LHCN-M2 (cell line): ENCODE measurements at places on chromosomes 2 and 18. TPM values are rescaled to one million over a fixed set of nuclear protein-coding genes. Genes with fewer than 3 reads are reported as not detected.

DNA sequence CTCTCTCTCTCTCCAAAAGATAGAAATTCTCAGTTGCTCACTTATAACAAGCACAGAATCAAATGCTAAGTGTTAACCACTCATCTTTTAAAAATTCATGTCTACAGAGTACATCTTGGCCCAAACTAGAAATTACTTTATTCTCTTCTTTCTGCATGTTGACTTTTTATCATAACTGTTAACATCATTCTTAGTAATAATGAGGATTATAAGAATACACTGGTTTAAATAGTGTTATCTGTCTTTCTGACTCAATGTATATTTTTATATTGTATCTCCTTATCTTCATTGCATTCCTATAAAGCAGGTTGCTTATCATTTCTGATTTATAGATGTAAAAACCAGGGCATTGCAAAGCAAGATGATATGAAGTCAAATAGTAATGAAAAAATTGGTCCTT, 17.8 kb upstream of the KLF7 start:
- DNase-seq = no peak

MC2R gene
- total RNA-seq = not detected in 2 replicates

ICOS gene
- total RNA-seq = not detected in 2 replicates

DNA sequence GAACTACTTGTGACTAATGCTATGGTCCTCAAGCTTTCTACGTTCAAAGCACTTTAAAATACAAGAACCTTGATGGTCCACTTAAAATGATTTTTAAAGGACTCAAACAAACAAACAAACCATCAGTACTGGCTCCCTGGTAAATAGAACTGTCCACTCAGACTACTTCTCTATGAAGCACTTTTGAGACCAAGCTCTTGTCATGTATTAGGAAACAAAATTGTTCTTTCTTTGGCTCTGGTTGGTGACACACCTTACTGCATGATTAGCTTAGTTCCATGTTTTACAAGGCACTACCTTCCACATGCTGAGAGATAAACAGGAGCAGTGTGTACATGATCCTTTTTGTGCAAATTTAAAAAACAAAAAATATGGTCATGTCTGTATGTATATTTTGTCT, 19.7 kb downstream of the DARS1 start:
- DNase-seq = no peak

DNA sequence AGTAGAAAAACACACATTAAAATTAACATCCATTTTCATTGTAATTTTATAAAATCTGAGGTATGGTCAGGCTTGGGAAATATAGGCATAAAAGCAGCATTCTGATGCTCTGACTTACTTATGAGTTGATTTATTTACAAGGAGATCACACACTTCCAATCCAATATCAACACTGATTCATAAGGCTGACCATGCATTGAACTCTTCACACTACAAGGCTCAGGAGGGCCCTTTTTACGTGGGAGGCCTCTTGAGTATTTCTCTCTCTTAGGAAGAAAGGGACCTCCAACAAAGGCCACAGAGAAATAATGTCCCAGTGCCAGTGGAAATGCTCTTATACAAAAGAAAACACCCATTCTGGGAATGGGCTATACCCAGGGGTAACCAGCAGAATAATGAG, 222.8 kb downstream of the NAPG start:
- no peak for DNase-seq

DNA sequence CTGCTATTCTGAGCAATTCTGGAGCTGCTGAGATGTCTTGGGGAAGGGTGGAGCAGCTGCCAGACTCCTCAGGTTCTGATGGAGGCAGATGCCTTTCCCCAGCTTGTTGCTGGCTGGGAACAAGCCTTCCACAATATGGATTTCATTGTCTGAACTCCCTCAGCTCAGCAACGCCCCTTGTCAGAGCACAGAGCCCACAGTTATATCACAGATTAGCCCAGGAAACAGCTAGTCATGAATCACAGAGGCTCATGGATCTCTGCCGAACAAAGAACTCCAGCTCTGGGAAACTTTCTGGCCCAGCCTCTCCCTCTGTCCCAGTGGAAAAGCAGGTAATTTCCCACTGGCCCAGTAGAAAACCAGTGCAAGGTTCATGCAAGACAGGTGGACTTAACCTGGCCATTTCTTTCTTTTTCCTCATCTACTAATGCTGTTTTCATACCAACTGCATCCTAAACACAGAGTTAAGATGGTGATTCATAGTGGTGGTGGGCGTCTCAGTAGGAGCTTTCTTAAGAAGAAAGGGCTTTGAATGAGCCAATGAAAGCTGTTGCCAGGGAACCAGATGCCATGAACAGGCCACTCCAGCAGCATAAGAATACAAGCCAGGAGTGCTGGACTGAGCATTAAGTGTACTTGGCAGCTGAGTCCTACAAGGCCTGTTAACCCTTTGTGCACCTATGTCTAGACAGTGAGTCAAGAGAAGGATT, 8.7 kb upstream of the KIAA2012 start:
- peak; percentile 76 for DNase-seq

SPEG gene
- total RNA-seq = 36.2 and 41.5 TPM in 2 replicates

GRCh38 chr18:70235478-70235877, 30.0 kb upstream of the RTTN start:
- no peak for DNase-seq

RPRM gene
- total RNA-seq = not detected in 2 replicates

- no peak for DNase-seq
Measured at GRCh38 chr2:42560899-42561298, 7.5 kb upstream of the MTA3 start.

KCNS3 gene
- total RNA-seq = 1.1 and 3.4 TPM in 2 replicates

GRCh38 chr2:155372969-155373368, 674.5 kb downstream of the KCNJ3 start:
- DNase-seq = peak; percentile 32

DNA sequence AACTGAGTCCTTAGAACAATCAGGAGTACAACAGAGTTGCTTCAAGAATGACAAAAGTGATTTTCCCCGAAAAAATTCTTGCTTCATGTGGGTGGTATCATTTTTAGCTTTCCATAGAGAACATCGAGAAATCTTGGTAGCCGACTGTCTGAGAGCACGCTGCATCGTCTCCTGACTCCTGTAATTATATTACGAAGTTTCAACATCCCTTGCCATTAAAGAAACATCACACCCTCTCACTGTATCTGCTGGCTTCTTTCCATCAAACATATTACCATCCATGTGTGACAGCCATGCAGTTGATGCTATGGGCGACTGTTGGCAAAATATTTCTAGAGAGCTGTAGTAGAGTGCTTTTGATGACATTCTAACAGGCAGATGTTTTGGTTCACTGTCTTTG, 311.2 kb downstream of the CMPK2 start:
- DNase-seq = no peak

DNA sequence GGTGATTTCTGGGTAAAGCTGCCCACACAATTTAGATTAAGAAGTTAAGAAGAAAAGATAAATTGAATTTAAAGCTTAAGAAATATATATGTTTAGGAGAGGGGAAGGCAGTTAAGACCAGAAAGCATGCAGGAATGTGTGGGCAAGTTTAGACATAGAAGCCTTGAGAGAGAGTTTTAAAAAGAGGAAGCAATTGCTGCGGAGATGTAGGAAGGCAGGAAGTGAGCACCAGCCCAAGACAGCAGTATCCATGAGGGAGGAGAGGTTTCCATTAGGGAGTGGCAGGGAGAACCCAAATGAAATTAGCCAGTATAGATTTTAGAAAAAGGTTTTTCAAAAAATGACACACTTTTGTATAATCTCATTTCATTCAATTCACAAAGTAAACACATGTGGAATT, 24.3 kb downstream of the DSC2 start:
- no peak for DNase-seq

CSRNP3 gene
- 1.2 and 1.4 TPM in 2 replicates for total RNA-seq

- DNase-seq = no peak
Measured at GRCh38 chr18:59094569-59094968, 45.1 kb upstream of the SEC11C start.

HDAC4 gene
- total RNA-seq = 7.6 and 26.8 TPM in 2 replicates

GRCh38 chr2:24220554-24221291, 45.9 kb downstream of the FAM228A start:
- no peak for DNase-seq

NIFK gene
- total RNA-seq = 55.7 and 84.9 TPM in 2 replicates

XDH gene
- 0.06 and 0.51 TPM in 2 replicates for total RNA-seq

UGT1A4 gene
- total RNA-seq = not detected in 2 replicates

DNA sequence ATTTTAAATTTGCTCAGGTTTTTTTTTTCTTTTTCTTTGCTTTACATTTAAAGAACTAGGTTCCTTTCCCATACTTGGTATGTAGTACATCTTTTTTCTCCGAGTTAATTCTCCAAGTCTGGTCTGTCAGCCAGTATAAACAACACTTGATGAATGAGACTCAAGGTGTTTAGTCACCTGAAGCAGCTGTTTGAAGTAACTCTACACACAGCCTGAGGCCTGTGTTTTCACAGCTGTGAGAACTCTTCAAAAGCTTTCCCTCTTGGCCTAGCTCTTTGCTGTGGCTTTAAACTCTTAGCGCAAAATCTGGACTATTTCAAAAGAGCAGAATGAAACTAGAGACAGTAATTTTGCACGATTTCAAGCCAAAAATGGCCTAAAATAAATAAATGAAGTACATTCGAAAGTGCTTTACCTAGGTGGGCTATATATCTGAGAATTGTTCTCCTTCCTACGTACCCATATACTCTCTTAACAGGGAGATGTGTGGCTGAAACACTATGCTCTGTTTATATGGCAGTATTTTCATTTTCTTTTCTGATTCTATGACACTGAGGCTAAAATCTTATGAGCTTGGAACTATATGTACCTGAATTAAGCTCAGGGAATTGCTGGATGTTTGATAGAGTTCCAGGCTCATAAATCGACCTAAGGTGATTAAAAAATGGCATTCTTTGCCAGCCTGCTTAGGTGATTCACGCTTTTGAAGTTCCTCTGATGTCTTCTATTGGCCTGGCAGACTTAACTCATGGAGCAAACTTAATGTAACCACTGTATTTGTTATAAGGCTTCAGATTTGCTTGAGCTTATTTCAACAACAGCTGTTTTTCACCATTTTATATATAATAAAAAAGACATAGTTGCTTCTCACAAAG, 1044.1 kb upstream of the ZEB2 start:
- DNase-seq = peak; percentile 97

- no peak for DNase-seq
Measured at GRCh38 chr2:4445821-4446220, 742.4 kb downstream of the DCDC2C start.

COL3A1 gene
- 569 and 602 TPM in 2 replicates for total RNA-seq

- no peak for DNase-seq
Measured at GRCh38 chr2:72605836-72606442, 219.9 kb downstream of the EXOC6B start.

GRCh38 chr2:135009339-135009738, 37.9 kb downstream of the MAP3K19 start:
- no peak for DNase-seq

- DNase-seq = no peak
Measured at GRCh38 chr2:157221394-157221988, 36.0 kb upstream of the GALNT5 start.

SCYGR2 gene
- not detected in 2 replicates for total RNA-seq

HOXD12 gene
- total RNA-seq = not detected in 2 replicates

- no peak for DNase-seq
Measured at GRCh38 chr2:10772201-10772867, 40.3 kb downstream of the PDIA6 start.

GRCh38 chr2:77513191-77513590, 9.0 kb downstream of the LRRTM4 start:
- DNase-seq = no peak

- no peak for DNase-seq
Measured at GRCh38 chr18:48874701-48875162, 76.0 kb downstream of the SMAD7 start.

DNA sequence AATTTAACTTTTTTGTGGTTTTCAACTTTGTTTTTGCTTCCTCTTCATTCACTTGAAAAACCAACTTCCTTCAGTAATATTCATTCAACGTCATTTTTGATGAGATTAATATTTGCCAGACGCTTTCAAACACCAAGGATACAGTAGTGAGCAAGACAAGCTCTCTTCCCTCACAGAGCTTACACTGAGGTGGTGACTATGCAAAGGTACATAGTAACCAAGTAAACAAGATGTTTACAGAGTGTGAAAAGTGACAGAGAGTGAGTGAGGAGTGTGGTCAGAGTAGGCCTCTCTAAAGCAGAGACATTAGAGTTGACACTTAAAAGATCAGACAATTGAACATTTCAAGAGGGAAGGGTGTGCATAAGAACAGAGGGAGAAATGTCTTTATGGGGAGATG, 155.5 kb downstream of the TMEM247 start:
- DNase-seq = no peak

POTEI gene
- not detected in 2 replicates for total RNA-seq

DNA sequence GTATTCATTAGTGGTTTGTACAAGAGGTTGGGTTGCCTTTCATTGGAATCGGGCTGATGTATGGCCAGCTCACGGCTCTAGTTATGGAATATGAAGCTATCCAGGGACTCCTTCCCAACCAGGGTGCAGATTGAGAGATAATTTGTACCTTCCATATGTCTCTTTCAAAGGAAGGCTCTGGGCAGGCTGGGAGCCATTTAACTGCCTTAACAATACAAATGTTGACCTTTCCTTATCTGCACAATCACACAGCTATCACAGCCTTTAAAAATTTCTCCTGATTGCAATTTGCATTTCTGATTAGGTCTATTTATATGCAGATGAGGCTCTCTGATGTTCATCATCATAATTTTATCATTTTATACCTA, 58.7 kb downstream of the MYO3B start:
- DNase-seq = no peak

- DNase-seq = no peak
Measured at GRCh38 chr2:195815083-195815482, 158.1 kb downstream of the SLC39A10 start.

DNA sequence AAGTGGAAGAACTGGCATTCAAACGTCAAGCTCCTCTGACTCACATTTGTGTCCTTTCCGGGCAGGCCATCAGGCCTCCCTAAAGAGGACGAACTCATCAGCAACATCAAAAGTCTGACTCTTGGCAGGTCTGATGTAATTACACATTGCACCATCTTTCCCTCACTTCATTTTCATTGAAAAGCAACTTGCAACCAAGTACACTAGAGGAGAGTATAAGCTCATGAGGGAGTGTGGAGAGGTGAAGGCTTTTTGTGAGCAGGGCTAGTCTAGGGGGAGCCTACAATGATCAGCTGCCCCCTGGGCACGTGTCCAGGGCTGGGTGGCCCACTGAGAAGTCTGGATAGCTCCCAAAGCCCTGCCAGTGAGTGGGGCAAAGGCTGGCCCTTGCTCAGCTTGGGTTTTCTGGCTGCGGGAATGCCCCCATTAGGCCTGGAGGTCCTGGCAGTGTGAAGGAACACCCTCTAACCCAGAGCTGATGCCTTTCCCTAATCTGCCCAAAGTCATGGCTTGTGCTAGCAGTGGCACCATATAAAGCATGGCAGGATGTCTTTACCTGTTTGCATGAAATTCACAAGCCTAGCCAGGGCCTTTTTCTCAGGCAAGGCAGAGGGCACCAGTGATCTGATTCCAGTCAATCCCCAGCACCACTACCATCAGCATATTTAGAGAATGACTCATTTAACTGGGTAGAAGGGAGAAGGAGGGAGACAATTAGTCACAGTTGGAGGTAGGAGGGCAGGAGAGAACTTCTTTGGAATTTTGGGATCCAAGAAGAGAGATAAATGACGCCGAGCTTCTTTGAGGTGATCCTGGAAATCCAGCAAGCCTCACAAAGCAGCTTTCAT, 8.5 kb upstream of the DAW1 start:
- DNase-seq = peak; percentile 95
